ENCODE measurements at places on chromosomes 2 and 18.

- DNase-seq: no peak
Observed at GRCh38 chr2:48721158-48721557, 34.4 kb downstream of the LHCGR start.

- DNase-seq: no peak
Observed at GRCh38 chr18:56959120-56959519, 187.8 kb upstream of the BOD1L2 start.

GRCh38 chr2:239695728-239696240 is 295.0 kb upstream of the HDAC4 start:
- no peak for DNase-seq

DNA sequence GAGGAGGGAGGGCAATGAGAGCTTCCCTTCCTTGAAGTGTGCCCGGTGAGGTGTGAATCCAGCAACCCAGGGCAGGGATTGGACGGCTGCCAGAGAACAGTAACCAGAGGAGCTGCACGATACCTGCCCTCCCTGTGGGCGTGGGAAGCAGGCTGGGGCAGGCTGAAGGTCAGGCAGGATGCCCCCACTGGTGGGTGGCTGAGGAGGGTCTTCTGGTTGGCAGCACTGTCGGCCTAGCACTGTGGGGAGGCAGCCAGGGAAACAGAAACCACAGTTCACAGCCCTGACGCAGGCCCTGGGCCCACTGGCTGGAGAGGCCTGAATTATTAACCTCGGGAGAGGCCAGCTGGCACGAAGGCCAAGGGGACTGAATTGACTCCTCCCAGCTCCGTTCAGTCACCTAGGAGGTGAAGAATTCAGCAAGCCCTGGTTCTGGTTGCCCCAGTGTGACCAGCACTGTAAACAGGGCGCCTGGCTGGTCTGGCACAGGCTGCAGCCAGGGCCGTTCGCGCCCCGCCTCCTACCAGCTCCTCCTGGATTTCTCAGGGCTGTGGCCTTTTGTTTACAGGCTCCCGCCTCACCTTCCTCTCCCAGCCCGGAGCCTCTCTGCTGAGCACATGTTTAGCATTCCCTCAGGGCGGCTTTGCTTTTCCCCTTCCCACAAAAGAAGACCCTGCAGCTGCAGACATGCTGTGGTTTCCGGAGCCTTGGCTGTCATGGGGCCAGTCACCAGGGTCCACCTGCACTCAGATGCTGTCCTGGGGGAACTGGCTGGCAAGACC is 97.8 kb downstream of the B3GNT2 start:
- DNase-seq: no peak

DNA sequence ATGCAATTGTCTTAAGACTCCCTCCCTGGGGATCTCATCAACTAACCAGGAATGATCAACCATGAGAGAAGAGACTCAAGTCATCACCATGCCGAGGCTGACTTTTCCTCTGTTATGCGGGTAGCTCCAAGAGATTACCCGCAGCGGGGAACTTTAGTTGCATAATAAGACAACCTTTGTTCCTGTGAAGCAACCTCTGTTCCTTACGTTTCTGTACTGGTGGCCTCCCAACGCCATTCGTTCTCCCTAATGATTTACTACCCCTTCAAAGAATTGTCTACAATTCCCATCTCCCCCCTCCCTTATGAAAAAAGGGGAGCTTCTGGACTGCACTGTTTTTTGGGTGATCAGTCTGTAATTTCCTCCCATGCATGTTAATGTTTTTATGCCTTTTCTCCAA is 66.1 kb upstream of the LRPPRC start:
- DNase-seq: no peak

GRCh38 chr18:20997371-20997770 is 114.2 kb downstream of the ROCK1 start:
- DNase-seq: no peak

All from 8988T (cell line).